D721Med (cell line): ENCODE measurements at places on chromosomes 5 and 9.

- no peak for DNase-seq
These were observed 28.1 kb downstream of the DAPK1 start for GRCh38 chr9:87525546-87526303.

GRCh38 chr5:134714120-134714519, 24.2 kb upstream of the CAMLG start:
- no peak for DNase-seq

GRCh38 chr5:7261049-7261448, 134.9 kb upstream of the ADCY2 start:
- DNase-seq, result no peak

DNA sequence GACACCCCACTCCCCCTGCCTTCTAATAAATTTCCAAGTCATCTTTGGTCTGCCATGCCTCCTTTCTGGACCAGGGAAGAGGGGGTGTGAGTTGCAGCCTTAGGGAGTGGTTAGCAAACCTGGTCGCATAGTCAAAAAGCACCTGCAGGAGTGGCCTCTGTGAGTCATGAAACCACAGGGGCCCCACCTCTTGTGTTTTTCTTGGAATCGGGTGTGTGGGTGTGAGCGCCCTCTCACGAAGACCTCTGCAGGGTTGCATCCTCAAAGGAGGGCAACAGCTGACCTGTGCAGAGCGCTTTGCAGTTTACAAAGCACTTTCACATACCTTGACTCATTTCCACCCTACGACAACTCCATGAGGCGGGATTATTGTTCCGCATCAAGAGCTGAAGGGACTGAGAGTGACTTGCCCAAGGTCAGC, 36.8 kb upstream of the TEX48 start:
- DNase-seq, result no peak

DNA sequence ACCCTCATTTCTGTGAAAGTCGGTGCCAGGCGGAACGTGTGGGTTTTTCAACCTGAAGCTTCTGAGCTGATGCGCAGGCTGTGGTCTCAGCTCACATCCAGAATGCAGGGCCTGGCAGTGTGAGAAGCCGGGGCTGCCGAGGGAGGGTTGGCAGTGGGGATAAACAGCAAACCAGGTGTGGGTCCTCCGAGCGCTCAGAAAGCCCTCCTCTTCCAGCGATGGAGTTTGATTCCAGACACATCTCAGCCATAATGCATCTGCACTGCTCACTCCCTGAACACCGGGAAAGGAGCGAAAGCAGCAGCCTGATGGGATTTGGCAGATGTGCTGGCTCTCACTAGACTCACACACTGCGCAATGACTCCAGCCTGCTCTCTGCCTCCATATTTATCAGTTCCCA, 280.1 kb downstream of the HSPA4 start:
- DNase-seq, result no peak

DNA sequence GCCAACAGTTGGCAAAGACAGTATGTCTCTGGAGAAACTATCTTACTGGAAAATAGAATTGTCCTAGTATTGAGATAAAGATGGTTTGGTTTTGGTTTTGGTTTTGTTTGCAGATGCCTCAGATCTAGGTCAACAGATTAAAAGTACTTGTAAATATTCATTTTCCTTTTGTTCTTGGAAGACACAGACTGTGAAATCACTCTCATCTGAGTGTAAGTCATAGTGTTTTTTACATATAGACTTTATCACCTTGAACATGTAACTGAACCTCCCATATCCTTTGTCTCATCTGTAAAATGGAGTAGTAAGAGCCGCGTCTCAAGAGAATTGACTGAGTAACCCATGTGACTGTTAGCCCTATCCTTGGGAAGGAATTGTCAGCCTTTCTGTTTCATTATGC, 34.3 kb downstream of the MAP3K1 start:
- DNase-seq, result no peak

GRCh38 chr5:115542651-115543364, 1.8 kb downstream of the FEM1C start:
- no peak for DNase-seq

DNA sequence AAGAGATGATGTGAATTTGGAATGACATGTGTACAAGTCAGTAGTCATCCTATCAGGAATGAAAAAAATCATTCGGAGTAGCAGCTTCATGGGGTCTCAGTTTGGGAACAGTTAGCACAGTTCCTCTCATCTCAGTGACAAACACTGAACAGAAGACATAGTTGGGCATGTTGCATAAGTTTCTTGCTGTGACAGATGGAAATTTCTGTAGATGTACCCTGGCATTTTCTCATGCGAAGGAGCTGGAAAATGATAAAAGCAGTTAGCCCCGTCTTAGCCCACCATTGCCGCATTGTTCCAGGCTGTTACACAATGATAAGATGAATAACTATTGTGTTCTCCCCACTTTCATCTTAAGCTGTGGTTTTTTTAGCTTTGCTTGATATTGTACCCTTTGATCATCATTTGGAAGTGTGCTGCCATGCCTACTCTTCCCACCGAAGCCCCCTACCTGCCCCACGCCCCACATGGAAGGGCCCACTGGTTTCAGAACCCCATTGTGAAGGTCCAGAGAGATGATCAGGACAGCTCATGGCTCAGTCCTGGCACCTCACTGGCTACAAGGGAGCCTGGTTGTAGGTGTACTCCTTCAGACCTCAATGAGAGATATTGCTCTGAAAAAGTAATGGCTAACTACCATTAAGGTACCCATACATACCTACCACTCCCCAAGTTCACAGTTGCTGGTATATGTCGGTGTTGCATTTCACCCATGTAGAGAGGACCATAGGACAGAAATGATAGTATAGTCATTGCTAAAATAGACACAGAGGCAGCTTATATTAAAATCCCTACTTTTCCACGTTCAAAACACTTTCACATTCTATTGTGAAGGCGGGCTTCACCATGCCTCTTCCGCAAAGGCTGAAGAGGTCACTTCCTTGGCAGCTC, 38.8 kb downstream of the SFXN1 start:
- DNase-seq, result no peak

DNA sequence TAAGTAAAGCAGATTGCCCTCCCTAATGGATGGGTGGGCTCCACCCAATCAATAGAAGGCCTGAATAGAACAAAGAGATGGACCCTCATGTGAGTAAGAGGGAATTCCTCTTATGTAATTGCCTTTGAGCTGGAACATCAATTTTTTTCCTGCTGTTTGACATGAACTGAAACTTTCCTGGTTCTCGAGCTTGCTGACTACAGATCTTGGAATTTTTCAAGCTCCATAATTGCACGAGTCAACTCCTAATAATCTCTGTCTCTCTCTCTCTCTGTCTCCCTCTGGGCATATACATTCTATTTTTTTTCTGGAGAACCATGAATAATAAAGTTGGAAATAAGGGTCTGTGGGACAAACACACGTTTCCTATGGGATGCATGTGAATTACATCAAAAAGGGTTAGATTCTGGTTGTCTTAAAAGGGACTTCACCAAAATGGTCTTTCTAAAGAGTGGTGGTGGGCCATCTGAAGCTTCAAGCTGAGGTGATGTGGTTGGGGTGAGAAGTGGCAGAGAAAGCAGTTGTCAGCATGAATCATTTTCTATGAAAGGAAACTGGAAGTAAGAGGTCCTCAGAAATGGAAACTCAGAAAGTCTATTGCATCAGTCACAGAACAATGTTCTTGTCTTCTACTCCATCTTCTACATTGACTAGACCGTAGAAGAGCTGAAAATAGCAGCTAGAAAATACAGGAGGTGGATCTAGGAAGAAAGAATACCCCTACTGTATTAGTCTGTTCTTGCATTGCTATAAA, 47.0 kb upstream of the HOMER1 start:
- no peak for DNase-seq

GRCh38 chr9:25724424-25724823, 46.2 kb upstream of the TUSC1 start:
- no peak for DNase-seq

- no peak for DNase-seq
These were observed 140.8 kb upstream of the TRPC7 start for GRCh38 chr5:136506131-136506530.

- no peak for DNase-seq
These were observed 86.7 kb downstream of the KCNIP1 start for GRCh38 chr5:170590566-170590965.

GRCh38 chr5:113000466-113000865, 23.9 kb downstream of the DCP2 start:
- no peak for DNase-seq

DNA sequence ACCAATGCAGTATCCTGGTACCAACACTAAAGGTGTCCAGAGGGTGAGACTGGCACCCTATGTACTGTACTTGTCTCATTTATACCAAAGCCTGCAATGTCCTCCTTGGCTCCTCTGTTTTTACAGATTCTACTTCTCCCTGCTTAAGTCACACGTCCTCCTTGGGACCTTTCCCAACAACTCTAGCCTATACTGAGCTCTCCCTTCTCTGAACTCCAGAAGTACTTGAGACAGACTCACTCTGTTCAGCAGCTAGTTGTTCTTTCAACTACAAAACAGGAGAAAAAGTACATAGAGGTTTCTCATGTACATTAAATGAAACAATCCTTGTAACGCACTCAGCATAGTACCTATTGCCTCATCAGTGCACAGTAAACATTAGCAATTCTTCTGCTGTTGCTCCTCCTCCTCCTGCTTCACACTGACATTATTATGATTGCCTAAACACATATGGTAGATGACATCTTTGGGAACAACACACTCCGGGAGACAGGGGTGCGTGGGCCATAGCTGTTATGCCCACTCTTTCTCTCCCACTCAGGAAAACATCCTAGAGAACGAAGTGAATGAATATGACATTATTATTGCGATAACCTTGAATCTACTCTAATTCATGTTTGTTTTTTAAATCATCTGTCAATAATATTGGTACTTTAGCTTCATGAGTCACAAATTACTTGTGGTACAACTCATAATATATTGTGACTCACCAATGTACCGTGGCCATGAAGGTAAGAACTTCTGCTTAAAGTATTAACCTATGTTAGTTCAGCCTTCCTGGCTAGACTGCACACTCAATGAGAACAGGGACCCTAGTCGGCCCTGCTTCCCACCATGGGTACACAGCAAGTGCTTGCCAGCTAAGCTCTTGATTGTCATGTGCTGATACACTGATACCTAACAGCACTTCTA, 180.3 kb upstream of the ADRA1B start:
- no peak for DNase-seq

- no peak for DNase-seq
These were observed 21.2 kb upstream of the PANK3 start for GRCh38 chr5:168600409-168600808.

DNA sequence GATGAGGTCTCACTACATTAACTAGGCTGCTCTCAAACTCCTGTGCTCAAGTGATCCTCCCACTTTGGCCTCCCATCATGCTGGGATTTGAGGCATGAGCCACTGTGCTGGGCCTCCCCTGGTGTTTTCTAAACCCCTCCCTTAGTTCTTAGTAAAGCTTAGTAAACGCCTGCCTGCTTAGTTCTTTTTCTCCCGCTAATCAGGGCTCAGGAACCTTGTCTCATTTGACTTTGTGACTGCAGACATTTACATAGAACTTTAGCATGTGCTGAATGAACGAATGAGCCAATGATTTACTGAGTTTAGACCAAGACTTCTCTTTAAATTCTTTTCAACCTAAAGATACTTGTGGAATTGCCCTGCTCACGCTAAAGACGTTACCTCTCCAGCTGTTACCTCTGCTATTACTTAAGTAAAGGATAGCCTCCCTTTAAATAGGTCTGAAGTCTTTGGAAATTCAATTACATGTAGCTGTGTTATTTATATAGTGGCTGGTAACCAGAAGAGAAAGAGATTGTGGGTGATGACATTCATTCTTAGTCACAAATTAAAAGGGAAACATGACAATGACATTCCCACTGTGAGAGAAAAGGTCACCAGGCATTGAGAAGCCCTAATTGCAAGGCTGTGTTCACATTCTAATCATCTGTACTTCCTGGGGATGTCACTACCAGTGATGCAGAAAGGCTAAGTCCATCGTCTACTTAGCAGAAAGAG, 18.6 kb upstream of the SUSD1 start:
- no peak for DNase-seq

DNA sequence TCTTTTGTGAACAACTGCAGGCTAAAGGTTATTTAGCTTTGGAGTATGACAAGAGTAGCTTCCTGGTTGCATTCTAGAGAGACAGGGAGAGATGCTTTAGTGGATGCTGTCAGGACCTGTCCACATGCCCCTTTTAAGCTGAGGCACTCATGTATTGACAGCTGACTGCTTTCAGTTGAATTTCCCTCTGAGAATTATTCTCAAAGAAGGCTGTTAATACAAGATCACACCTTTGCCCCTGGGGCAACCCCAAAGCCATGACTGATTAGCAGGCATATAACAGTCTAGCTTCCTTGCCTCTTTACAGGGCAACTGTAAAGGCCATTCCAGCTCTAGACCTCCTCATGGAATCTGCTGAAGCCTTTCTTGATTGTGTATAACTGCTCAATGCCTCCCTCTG, 117.6 kb upstream of the ATP10B start:
- no peak for DNase-seq

- DNase-seq, result no peak
These were observed 4.2 kb downstream of the GCNT1 start for GRCh38 chr9:76463211-76463610.

- DNase-seq, result no peak
These were observed 1.6 kb downstream of the CLPTM1L start for GRCh38 chr5:1343315-1343751.

DNA sequence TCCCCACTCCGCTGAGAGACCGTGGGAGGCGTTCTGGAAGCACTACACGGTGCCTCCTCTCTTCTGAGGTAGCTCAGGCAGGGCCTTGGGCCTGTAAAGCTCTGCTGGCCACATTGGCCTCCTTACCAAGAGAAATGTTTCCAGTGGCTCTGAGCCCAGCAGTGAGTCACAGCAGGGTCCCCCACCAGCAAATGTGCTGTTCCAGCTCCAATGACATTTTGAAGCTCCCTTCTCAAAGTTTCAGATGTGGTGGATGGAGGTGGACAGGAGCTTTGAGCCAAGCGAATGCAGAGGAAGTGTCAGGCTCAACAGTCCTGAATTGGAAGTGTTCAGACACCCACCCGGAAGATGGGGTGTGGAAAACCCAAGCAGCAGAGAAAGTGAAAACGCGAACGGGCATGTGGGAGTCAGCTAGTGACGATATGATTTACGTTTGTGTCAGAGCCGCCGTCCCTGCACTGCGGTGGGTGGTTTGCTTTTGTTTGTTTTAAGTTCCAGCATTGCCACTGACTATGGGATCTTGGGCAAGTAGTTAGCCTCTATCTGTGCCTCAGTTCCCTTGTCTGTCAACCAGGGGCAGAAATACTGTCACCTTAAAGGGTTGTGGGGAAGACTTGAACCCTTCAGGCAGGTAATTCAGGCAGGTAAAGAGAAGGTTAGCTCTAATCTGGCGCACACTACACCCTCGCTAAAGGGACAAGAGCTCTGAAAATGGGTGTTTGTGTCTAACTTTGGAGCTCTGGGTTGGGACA, 38.2 kb downstream of the C5orf15 start:
- DNase-seq, result no peak
